LNCaP clone FGC (cell line): ENCODE measurements at places on chromosomes 11 and 22.

DNA sequence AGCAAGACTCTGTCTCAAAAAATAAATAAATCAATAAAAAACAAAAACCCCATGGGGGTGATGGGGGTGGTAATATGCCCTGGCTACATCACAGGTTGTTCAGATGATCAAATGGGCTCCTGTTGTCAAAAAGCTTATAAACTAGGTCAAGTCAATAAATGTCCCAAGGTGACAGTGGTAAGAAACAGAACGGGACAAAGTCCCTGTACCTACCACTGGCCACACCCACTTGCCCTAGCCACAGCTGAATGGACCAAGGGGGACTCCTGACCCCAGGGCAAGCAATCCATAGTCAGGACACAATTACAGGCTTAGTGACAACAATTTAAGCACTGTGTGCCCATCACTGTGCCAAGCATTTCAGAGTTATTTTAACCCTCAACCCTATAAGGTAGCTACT is 6.0 kb downstream of the NAGA start:
- no peak for DNase-seq

DNA sequence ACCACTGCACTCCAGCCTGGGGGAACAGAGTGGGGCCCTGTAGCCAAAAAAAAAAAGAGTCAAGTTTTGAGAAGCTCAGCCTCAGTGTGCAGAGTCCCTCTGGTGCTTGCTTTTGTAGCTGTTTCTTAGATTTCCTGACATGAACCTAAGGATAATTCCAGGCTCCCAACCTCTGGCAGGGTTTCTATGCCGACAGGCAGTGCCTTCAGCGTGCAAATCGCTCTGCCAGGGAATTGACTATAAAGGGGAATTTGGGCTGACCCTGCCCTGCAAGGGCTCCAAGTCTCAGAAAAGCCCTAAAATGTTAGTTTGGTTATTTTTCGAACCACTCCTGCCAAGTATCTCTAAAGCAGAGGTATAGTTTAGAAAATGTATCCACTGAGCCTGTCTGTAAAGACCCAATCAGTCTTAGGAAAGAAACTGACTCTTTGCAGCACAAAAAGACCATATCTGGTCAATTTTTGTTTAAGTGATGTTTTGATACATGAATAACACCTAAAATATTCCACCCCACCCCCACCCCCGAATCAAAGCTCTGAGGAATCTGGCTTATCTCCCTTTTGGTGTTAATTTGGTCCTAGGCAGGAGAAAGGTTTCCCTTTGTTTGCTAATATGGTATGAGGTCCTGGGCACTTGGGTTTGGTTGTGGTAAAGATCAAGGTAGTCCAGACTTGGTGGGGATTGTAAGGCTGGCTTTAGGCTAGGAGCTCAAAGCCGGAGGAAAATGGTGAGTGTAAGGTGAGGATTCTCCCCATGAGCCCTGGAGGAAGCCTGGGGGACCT is 49.7 kb downstream of the ANO1 start:
- no peak for DNase-seq

DNA sequence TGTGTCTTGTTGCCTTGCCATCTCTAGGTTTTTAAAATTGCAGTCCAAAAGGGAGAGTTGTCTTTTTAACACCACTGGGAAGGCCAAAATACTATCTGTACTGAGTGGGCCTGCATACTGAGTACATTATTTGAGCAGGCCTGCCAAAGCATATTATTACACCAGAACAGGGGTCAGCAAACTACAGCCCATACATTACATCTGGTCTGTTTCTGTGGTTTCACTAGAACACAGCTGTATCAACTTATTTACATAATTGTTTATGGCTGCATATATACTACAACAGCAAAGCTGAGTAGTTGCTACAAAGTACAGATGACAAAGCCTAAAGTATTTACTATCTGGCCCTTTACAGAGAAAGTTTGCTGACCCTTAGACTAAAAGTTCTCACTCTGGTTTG is 74.0 kb downstream of the USP35 start:
- no peak for DNase-seq

DNA sequence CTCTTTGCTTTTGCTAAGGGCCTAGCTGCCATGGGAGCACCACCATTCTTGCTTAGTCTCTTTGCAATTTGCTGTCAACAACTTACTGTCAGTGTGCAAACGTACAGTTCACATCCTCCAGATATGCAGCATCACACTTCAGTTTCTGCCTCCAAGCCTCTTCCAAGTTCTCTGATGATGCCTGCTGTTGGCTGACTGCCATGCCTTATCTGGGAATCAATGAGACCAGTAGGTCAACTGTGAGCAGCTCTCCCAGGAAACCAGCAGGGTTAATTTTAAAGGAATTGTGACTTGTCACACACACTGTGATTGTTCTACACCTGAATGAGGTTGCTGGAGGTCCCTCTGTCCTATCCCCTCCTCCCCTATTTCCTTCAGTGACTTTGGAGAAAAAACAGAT is 56.0 kb downstream of the COPB1 start:
- DNase-seq, result peak; percentile 67

GRCh38 chr22:32627091-32627490 is 152.5 kb downstream of the FBXO7 start:
- DNase-seq, result no peak

- DNase-seq, result no peak
Observed at GRCh38 chr11:14625586-14626205, 17.9 kb upstream of the PDE3B start.

DNA sequence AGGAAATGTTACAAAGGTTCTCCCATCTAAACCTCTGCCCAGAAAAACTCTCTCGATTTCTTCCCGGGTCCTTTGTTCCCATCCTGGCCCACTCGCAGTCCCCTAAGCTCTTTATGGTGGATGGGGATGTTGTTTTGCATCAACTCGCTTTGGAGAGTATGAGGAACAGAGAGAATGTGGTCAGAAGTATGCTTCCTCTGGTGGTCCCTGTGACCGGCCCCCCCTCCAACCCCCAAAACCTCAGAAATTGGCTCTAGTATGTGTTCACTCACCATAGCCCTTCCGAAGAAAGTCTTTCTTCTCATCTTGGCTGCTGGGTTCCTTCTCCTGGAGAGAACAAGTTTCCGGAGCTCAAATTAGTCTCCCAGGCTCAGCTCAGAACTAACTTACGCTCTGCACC is 54.4 kb downstream of the GRAMD1B start:
- no peak for DNase-seq

DNA sequence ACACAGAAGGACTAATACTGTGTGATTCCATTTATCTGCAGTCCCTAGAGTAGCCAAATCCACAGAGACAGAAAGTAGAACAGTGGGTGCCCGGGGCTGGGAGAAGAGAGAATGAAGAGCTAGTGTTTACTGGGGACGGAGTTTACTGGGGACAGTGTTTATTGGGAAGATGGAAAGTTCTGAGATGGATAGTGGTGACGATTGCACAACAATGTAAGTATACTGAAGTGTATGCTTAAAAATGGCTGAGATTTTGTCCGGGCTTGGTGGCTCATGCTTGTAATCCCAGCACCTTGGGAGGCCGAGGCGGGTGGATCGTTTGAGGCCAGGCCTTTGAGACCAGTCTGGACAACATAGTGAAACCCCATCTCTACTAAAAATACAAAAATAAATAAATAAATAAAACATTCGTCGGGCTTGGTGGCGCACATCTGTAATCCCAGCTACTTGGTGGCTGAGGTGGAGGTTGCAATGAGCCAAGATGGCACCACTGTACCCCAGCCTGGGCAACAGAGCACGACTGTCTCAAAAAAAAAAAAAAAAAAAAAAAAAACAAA is 132.4 kb downstream of the CTTN start:
- DNase-seq, result no peak

DNA sequence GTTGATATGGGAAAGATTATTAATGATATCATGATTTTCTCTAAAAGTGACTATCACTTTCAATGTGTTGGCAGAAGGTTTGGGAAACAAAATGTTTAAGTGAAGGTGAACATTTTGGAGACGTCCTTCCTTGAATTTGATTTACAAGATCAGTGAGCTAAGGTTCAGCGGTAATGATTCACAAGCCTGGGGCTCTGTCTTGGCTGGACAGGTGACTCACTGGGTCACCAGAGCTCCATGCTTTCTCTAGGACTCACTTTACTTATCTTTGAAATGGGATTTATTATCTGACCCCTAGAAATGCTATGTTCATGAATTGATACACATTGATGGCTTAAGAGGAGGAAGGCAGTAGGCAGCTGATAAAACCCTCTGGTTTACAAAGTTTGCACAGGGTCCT is 437.5 kb downstream of the NTM start:
- no peak for DNase-seq

DNA sequence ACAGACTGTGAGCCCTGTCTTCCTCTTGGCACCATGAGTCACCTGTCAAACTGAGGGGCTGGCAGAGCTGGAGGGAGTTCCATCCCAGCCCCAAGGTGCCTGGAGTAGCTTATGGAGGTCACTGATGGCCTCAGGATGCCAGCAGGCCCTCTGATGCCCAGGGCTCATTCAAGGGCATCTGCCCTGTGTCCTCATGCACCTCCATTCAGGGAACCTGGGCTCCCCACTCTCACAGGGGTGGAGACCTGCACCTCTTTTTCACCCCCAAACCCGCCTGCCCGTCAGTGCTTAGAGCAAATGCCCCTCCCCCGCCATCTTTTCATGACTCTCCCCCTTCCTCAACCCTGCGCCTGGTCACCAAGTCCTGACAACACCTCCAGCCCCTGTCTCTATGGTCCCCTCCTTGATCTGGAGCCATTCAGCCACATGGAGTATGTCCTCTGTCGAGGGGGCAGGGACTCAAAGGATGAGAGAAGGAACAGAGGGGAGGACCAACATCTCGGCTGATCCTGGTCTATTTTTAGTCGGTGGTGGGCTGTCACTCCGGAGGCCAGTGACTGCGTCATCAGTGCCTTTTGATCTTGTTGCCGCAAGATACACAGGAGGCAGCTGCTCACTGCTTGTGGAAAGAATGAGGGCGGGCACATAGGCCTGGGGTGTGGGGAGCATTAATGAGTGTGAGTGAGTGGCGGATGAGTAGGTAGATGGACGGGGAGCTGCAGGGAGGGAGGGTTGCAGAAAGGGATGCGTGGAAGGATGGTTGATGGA is 72.2 kb downstream of the CDKN1C start:
- DNase-seq, result no peak

GRCh38 chr22:30015229-30015797 is 65.0 kb upstream of the HORMAD2 start:
- DNase-seq, result no peak

GRCh38 chr22:38955926-38956325 is 1.5 kb upstream of the APOBEC3A start:
- DNase-seq, result no peak

DNA sequence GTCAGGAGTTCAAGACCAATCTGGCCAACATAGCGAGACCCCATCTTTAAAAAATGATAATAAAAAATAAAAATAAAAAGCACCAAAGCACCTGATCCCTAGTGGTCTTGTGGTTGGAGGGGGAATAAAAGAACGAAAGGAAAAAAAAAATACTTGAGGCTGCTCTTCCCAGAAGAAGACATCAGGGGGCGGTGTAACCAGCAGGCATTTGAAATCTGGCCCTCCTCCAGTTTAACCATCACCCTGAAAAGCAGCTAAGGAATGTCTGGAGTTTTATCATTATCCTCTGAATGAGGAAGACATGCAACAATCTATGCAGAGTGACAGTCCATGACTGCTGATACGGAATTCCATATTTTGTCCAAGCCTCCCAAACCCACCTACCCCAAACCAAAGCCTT is 5.6 kb upstream of the KCTD17 start:
- no peak for DNase-seq

DNA sequence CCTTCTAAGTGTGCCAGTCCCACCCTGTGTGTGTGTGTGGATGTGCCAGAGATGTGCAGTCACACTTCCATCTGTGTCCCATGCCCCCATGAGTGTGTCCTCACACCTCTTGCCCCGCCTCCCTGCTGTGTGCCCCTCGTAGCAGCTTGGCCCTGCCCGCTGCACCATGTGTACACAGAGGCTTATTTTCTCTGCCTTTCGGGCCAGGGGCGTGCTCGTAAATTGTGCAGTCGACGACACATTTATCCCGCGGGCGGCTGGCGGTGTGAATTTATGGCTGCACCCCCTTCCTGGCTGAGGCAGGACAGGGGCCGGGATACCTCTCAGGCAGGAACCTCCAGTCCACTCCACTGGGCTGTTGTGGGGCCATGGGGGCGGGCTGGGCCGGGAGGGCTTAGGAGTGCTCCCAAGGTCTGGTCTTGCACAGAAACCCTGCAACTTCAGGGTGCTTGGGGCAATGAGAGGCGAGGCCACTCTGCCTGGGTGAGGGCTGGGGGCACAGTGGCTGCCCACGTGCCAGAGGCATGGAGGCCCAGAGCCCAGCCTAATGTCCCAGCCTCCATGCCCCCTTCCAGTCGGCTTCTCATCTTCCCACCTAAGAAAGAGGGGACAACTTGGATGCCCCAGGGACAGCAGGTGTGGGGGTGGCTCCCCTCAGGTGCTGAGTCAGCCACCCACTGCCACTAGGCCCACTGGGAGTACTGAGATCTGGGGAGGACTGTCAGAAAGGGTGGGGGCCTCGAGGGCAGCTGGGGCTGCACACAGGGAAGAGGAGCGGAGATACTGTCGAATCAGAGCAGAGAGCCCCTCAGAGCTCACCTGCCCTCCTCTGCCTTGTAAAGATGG is 12.5 kb downstream of the GP1BB start:
- DNase-seq, result no peak

GRCh38 chr11:6057452-6057851 is 26.9 kb upstream of the OR56A1 start:
- no peak for DNase-seq

- no peak for DNase-seq
Observed at GRCh38 chr22:32233091-32233490, 22.1 kb downstream of the SLC5A4 start.

- no peak for DNase-seq
Observed at GRCh38 chr22:45647532-45648225, 24.0 kb upstream of the ATXN10 start.

GRCh38 chr22:49119551-49119952 is 708.1 kb downstream of the BRD1 start:
- DNase-seq, result no peak

GRCh38 chr11:2304506-2305139 is 2.8 kb downstream of the TSPAN32 start:
- no peak for DNase-seq

DNA sequence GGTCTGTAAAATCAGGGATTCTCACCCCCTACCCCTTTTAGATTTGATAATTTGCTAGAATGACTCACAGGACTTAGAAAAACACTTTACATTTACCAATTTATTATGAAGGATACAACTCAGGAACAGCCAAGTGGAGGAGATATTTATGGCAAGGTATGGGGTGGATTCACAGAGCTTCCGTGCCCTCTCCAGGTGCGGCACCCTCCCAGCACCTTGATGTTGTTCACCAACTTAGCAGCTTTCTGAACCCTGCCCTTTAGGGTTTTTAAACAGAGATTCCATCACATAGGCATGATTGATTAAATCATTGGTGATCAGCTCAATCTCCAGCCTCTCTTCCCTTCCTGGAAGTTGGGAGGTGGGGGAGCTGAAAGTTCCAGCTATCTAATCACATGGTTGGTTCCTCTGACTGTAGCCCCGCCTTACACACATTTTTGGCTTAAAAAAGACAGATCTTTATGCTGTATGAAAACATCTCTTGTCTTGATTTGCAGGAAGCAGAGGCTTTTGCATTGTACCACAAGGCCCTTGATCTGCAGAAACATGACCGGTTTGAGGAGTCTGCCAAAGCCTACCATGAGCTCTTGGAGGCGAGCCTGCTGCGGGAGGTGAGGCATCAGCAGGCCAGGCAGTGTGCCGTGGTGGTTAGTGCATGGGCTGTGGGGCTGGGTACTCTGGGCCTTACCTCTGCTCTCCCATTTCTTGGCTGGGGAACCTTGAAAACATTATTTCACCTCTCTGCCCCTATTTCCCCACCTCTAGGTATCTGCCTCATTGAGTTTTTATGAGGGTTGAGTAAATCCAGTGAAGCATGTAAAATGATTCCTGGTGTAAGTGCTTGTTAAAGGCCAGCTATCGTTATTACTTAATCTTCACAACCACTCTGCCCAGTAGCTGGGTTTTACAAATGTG is 27.0 kb downstream of the CABIN1 start:
- DNase-seq, result no peak

GRCh38 chr22:31094021-31094551 is 13.0 kb downstream of the SMTN start:
- no peak for DNase-seq
